ENCODE measurements at places on chromosomes 6 and 20. TPM values are rescaled to one million over a fixed set of nuclear protein-coding genes. Genes with fewer than 3 reads are reported as not detected.

DNA sequence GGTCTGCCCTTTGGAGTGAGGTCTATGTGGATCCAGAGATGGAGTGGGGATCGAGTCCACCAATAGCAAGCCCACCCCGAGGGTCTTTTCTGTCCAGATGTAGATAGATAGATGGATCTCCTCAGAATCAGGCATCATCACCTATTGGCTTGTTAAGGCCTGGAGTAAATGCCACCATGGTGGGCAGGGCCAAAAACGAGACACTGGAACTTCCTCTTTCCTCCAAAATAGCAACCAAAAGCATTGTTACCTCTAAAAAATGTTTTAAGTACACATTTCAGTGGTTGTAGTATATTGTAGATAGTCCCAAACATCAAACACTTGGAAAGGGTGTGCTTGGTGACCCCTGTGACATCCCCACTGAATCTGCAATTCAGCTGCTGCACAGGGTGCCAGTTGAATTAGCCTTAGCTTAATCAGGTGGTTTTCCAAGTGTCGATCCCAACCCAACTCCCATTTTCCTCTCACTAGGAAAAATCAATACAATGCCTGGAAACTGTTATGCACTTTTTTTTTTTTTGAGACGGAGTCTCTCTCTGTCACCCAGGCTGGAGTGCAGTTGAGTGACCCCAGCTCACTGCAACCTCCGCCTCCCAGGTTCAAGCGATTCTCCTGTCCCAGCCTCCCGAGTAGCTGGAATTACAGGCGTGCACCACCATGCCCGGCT, 35.0 kb upstream of the NELFCD start:
- H3K27ac ChIP-seq, result no peak overlapping the region
- no peaks in the 10 kb centered on the region for H3K36me3 ChIP-seq
- H3K4me3 ChIP-seq, result no peak overlapping the region
- peaks cover 14% of the 10 kb centered on the region for H3K27me3 ChIP-seq
- no peak for DNase-seq
- peaks cover 4% of the 10 kb centered on the region for H3K4me1 ChIP-seq

DNA sequence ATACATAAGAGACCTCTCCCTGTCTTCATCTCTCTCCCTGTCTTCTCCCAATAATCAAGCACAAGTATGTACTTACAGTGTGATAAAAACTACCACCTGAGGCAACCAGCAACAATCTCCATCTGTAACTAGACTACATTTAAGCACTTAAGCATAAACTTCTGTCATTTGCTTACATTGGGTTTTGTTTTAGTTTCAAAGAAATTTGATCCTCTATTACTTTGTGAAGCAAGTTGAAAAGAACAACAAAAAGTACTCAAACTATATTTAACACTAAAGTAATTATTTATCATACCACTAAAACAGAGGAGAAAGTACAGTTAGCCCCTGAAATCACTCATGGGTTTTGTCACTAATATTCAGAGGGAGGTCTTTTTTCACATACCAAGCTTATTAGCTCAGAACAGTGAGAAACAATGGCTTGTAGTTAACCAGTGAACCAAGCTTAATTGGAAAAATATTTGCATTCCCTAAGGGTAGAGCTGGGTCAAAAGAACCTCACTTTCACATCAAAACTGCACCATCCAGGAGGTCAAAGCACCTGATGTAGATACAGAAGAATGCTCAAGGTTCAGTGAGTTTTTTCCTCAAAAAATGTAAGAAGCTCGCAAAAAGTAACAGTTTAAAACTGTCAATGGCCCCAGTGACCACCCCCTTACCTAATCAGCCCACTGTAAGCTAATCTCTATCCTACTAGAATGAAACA, 34.1 kb downstream of the DCDC2 start:
- peaks cover 8% of the 10 kb centered on the region for H3K4me1 ChIP-seq
- no peak for DNase-seq
- H3K27ac ChIP-seq, result no peak overlapping the region
- no peak overlapping the region for H3K4me3 ChIP-seq

GRCh38 chr6:63813566-63814120, 178.0 kb downstream of the PHF3 start:
- no peaks in the 10 kb centered on the region for H3K36me3 ChIP-seq
- no peak overlapping the region for H3K4me3 ChIP-seq
- no peak overlapping the region for H3K27ac ChIP-seq

- DNase-seq, result no peak
- H3K4me3 ChIP-seq, result no peak overlapping the region
- H3K4me1 ChIP-seq, result no peaks in the 10 kb centered on the region
- H3K36me3 ChIP-seq, result peaks cover 44% of the 10 kb centered on the region
- no peak overlapping the region for H3K27ac ChIP-seq
These were observed 137.2 kb downstream of the MAP3K4 start for GRCh38 chr6:161128680-161129196.

DNA sequence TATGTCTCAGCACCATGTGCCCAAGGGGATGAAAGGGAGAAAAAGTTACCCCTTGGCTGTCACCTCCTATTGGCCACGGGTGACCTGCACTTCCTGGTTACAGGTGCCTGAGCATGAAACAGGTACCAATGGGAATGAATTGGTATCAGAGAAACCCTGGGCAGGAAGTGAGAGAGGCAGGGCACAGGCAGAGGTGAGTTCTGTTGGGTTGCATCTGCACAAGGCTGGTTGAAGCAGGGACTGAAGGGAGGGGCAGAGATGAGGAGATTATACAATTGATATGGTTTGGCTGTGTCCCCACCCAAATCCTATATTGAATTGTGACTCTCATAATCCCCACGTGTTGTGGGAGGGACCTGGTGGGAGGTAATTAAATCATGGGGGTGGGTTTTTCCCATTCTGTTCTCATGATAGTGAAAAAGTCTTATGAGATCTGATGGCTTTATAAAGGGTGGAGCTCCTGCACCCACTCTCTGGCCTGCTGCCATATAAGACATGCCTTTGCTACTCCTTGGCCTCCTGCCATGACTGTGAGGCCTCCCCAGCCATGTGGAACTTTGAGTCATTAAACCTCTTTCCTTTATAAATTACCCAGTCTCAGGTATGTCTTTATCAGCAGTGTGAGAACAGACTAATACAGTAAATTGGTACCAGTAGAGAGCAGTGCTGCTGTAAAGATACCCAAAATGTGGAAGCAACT, 291.8 kb downstream of the LRFN2 start:
- no peaks in the 10 kb centered on the region for H3K4me1 ChIP-seq
- H3K36me3 ChIP-seq, result peaks cover 3% of the 10 kb centered on the region
- peaks cover 35% of the 10 kb centered on the region for H3K27me3 ChIP-seq
- H3K4me3 ChIP-seq, result no peak overlapping the region
- no peak overlapping the region for H3K27ac ChIP-seq
- DNase-seq, result no peak

DNA sequence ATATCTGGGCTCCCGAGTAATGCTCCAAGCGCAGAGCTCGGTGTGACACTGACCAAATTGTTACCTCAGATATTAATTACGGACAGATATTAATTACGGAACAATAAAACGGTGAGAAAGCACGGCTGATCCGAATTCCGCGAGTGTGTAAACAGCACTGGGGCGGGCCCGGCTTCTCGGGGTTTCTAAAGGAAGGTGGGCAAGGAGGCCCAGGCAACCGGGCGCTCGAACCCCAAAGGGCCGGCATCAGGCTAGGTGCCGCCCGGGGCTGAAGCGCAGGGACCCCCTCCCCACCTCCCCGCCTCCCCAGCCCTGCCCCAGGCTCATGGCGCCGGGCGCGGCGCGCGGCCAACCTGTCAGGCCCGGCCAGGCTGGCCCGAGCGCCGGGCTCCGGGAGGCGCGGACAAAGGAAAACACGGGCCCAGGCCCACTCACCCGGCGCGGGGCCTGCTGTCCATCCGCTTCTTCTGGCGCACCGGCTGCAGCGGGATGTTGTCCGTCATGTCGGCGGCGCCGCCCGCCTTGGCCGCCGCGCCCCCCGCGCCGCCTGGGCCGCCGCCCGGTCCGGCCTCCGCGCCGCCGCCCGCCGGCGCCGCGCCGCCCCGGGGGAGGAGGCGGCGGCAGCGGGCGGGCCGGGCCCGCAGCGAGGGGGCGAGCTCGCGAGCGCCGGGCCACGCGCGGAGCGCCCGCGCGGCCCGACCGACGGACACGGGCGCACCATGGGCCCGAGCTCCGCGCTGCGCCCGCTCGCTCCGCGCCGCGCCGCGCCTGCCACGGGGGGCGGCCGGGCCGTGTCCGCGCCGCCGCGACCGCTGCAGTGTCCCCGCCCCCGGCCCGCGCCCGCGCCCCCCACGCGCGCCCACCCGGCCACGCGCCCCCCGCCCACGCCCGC, at the start of gene ATP9A:
Gene ATP9A, minus strand, starts transcription at position 524 of the 892 bp plus-strand sequence. Its CDS starts 21 bp downstream, at position 503.
- no peaks in the 10 kb centered on the region for H3K36me3 ChIP-seq
- peak within 1 kb of the TSS; percentile 89 for H3K27ac ChIP-seq
- H3K27me3 ChIP-seq, result no peaks in the 10 kb centered on the region
- peak within 1 kb of the TSS; percentile 88 for H3K4me3 ChIP-seq
- DNase-seq, result peak; percentile 84

DNA sequence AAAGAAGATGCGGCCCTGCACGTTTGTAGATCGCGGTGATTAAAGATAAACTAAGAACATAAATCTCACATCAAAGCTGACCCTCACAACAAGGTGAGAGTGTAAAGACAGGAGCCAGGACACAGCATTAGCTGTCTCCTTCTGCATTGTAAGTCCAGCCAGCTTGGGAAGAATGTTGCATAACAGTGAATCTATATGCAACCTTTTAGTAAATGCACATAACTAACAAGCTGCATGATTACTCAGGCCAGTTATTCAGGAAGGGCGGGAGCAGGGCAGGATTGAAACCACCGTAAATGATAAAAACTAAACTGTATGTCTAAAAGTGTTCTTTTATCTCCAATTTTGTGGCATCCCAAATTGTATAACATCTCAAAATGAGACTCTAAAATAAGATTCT, 57.1 kb downstream of the POPDC3 start:
- no peak overlapping the region for H3K4me3 ChIP-seq
- H3K27me3 ChIP-seq, result no peaks in the 10 kb centered on the region
- H3K36me3 ChIP-seq, result peaks cover 12% of the 10 kb centered on the region
- peaks cover 6% of the 10 kb centered on the region for H3K4me1 ChIP-seq
- no peak for DNase-seq

DNA sequence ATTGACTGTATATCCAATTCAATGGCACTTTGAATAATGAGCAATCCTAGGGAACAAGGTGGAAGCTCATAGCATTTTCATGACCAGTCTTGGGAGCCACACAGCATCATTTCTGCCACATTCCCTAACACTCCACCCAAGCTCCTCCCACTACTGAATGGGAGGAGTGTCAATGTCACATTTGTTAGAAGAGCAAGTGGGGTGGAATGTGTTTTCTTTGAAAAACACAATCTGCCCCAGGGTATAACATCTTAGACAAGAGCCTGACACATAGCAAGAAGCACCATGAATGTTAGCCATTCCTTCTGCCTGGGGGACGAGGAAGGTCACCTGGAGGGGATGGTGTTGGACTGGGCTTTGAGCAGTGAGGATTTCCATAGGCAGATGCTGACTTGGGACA, 258.3 kb upstream of the PMEPA1 start:
- H3K4me1 ChIP-seq, result peaks cover 33% of the 10 kb centered on the region
- DNase-seq, result no peak
- H3K4me3 ChIP-seq, result no peak overlapping the region
- peaks cover 2% of the 10 kb centered on the region for H3K27me3 ChIP-seq
- no peaks in the 10 kb centered on the region for H3K36me3 ChIP-seq

DNA sequence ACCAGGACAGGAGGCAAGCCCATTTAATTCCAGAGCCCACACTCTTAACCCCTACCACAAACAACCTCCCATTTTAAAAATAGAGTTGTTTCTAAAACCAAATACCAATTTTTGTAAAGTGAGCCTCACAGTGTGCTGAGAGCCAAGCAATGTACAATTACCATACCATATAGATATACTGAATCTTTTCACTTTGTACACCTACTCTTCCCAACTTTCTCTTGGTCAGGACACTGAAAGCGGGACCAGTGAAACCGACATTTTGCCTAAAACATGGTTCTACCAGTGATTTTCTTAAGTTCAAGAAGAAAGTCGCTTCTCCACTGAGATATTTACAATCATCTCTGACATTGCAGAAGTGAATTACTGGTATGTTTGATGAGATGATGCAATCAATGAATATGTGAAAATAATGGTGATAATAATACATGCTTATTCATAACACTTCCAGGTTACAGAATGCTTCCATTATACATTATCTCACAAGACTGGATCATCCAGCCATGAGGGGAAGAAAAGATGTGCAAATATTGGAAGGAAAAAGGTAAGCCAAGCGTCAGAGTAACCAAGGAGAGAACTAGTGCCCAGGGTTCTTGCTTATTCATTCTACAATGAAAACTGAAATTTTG, 74.1 kb downstream of the HIVEP2 start:
- no peaks in the 10 kb centered on the region for H3K36me3 ChIP-seq
- H3K27me3 ChIP-seq, result no peaks in the 10 kb centered on the region
- no peak overlapping the region for H3K27ac ChIP-seq
- DNase-seq, result no peak

DNA sequence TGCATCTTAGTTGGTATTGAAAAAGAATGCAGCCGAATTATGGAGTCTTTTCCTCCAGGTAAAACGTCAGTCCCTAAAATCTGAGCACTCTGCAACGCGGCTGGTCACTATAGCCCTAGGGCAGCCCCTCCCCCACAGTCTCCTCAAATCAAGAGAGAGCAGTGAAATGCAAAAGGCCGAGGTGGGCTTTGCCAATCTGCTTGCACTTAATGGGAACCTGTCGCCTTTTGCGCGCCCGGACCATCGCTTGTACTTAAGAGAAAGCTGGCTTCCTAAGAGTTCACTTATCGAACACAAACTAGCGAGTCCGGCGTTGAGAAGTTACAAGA, 447 bp downstream of the MCM3 start:
- H3K36me3 ChIP-seq, result peaks cover 17% of the 10 kb centered on the region
- H3K27ac ChIP-seq, result no peak overlapping the region
- DNase-seq, result no peak
- peaks cover 14% of the 10 kb centered on the region for H3K4me1 ChIP-seq
- no peaks in the 10 kb centered on the region for H3K27me3 ChIP-seq

DNA sequence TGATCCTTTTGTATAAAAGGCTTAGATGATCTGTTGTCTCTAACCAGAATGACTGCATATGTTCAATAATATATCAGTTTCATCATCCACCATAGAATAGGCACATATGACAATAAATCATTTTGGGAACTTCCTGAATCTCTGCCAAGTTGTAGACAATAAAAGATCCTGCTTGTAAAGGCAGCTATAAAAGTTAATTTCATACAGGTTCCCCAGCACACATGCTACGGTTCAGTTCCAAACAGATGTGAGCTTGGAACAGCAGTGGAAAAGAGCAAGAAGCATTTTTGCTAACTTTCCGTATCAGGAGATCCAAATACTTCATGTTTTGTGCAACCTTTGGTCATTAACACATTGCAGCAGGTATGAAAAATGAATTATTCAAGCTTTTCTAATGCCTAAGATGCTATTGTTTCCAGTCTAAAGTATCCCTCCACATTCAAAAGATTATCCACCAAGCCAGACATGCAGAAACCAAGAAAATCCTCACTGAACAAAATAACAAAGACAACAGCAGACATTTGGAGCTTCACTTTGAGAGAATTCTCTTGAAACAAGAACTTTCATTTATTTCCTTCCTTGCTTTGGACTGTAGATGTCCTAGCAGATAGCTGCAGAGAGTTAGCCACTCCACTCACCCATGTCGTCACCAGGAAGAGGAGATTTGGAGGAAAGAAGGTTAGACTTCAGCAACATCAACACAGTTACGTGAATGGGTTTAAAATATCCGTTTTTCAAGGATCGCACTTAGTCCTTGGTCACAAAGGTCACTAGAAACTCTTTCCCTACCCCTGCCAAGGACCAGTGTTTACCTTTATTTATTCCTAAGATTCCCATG, 453.5 kb upstream of the JARID2 start:
- H3K36me3 ChIP-seq, result no peaks in the 10 kb centered on the region
- no peak overlapping the region for H3K27ac ChIP-seq
- no peak overlapping the region for H3K4me3 ChIP-seq
- no peaks in the 10 kb centered on the region for H3K27me3 ChIP-seq
- peaks cover 6% of the 10 kb centered on the region for H3K4me1 ChIP-seq

MED20 gene
- 21.7 TPM for total RNA-seq

PRL gene
- not detected for total RNA-seq

PLAGL1 gene
- 105 TPM for total RNA-seq

SMPD2 gene
- total RNA-seq, result 5.6 TPM

ROS1 gene
- total RNA-seq, result not detected

PKIB gene
- 42.1 TPM for total RNA-seq

Measured in chondrocyte (in vitro differentiated cells).